ENCODE measurements at places on chromosomes 4 and X. TPM values are rescaled to one million over a fixed set of nuclear protein-coding genes. Genes with fewer than 3 reads are reported as not detected.

Gene CORIN
- not detected for total RNA-seq

Gene CXCL13
- total RNA-seq: not detected

Gene FOXR2
- not detected for total RNA-seq

Gene TRAM1L1
- total RNA-seq: 0.49 TPM
